ENCODE measurements at places on chromosomes 5 and 9.

- no peak for DNase-seq
These were observed 61.2 kb upstream of the MAP1B start for GRCh38 chr5:72046106-72046505.

DNA sequence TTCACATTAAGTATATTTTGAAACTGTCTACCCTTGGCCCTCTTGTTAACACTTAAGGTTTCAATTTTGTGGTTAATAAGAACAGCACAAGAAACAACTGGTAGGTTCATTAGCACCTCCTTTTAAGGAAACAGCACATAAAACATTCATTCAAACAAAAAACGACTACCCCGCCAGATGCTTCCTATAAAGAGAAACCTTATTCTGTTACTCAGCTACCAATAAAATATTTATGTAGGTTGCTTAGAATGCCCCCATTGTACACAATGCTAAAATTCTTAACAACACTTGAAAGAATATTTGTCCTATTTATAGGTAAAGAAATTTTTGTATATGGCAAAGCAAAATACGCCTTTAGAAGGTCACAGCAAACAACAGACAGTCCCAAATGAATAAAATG is 23.2 kb downstream of the CDK5RAP2 start:
- no peak for DNase-seq

- DNase-seq, result no peak
These were observed 5.6 kb upstream of the BNIP1 start for GRCh38 chr5:173138707-173139106.

DNA sequence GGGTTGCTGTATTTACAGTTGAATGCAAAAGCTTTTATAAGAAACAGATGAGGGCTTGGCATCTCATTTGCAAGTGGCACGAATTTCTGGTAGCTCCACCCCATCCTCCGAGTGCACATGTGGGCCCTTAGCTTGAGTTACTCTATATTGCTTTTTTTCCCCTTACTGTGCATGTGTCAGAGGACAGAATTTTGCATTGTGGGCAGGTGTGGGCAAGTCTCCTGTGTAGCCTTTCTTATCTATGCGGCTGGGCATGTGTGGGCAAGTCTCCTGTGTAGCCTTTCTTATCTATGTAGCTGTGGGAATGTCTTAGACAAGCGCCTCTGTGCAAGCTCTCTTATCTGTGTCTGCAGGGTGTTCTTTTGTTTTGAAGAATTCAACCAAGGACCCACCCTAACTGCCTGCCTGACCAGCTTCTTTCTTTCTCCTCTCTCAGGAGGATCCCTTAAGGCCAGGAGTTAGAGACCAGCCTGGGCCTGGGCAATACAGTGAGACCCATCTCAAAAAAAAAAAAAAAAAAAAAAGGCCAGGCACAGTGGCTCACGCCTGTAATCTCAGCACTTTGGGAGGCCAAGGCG is 34.1 kb upstream of the SIL1 start:
- DNase-seq, result no peak

DNA sequence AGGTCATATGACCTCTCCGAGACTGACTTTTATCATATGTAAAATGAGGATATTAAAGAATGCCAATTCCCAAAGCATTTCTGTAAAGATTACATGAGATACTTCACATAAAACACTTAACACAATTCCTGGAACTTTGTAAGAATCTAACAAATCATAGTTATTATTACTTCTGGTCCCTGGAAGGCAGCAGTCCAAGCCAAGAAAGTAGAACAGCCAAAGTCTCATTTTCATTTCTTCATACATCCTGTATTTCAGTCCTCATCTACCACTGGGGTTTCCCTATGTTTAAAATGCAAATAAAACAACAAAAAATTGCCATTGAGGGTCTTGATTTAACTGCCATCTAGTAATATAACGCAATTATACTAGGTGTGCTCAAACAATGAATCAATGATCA is 179.5 kb downstream of the MARCHF11 start:
- no peak for DNase-seq

- DNase-seq, result peak; percentile 37
These were observed 178.4 kb downstream of the PAX5 start for GRCh38 chr9:36855448-36856315.

DNA sequence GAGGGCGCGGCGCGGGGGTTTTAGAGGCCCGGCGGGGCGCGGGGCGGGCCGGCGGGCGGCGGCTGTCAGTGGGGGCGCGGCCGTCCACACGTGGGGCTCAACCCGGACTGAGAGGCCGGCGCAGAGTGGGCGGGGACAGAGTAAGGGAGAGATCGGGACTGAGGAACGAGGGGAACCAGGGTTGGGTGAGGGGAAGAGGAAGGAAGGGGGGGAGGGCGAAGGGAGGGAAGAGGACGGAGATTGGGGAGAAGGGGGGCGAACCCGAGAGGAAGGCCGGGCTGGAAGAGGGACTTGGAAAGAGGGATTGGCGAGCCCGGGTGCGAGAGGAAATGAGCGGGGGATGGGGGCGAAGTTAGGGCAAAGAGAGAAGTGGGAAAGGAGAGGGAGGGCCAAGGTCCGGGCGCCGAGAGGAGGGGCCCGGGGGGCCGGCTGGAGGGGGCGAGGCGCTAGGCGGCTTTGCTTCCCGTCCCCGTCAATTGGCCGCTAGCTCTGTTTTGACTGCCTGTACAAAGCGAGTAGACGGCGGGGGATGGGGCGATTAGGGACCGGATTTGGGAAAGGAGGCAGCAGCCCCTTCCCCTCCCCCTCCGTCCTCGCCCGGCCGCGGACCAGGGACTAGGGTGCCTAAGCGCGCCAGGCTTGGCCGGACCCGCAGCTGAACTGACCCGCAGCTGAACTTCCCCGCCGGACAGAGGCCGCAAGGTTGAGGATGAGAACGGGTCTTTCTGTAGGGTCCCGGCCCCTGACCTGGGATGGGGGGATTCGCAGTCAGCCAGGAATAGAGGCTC is 399 bp upstream of the FBN2 start:
- DNase-seq, result peak; percentile 8

DNA sequence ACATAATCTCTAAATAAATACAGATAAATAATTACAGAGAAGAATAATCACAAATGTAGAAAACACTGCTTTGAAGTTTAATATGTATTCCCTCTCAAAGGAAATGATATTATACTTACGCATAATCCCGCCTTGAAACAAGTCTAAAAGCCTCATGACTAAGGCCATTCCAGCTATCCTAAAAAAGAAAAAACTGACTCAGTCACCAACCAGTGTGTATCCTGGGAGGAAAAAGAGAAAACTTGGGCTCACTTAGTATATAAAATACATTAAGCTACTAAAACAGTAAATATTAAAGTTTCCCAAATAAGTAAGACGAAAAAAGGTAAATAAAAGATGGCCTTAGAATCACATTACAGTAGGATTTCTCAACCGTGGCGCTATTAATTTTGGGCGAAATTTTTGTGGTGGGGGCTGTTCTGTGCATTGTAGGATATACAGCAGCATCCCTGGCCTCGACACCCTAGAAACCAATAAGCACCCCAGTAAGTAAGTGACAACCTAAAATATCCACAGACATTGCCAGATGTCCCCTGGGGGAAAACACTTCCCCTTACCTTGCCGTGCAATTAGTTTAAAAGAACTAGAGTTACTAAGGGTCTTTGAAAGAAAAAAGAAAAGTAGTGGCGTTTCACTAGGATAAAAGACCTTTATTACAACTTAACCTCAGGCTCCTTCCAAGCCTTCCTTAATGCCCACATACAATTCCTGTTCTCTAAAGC is 1.1 kb downstream of the HSPA9 start:
- no peak for DNase-seq

DNA sequence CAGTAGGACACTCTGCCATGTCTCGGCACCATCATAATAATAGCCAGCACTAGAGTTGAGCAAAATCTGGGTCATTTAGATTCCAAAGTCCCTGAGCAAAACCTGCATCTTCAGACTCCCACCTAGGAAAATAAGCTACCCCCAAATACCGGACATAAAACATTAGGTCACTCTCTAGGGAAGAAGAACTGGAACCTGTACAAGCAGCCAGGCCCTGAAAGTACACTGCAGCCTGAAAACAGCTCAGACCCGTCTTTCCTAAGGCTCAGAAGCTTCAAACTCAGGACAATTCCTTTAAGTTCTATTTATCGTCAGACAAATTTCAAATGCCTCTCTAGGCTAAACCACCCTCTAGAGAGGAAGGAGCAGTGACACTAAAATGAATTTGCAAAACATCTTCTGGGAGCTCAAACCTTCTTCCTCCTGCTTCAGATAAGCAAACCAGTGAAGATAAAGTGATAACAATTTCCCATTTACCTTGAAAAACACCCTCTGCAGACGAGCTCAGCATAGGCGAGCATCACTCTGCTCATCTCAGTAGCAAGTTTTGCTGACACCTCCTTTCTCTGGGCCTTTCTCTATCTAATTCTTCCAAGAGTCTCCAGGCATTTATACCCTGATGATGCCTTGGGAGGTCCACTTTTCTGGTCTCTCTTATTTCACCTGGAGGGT is 34.0 kb downstream of the ADAM19 start:
- DNase-seq, result no peak

DNA sequence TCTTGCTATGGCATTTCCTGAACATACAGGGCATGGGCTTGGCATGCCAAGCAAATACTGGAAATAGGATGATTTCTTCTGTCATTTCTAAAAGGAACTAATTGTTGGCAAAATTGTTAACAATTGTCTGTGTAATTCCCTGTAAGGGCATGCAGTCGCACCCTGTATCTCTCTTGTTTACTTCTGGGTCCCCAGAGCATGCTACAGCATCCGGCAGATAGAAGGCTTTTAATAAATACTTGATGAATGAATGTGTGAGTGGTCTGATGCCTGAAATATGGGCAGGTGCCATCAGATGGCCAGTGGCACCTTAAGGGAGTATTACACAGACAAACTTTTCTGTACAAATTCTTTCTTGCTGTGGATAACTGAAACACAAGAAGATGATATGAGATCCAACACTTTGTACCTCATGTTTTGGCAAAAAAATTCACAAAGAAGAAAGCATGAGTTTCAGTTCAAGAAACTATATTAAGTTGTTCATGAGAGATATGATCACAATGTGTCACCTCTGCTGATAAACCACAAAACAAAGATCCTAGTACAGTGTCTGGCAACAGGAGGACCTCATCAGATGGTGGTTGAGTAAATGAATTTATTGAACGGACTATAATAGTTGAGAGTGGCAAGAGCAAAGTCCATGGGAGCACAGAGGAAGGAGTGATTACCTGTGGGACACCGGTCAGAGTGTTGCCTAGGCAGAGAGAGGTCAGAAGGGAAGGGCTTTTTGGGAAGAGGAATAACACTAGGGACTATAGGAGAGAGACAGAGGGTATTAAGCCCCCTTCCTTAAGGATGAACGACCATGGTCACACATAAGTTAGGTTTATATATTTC is 194.2 kb downstream of the ATP10B start:
- DNase-seq, result no peak

- no peak for DNase-seq
These were observed 64.5 kb downstream of the LNPEP start for GRCh38 chr5:97000391-97000790.

- no peak for DNase-seq
These were observed 5.0 kb downstream of the GBA2 start for GRCh38 chr9:35743880-35744518.

DNA sequence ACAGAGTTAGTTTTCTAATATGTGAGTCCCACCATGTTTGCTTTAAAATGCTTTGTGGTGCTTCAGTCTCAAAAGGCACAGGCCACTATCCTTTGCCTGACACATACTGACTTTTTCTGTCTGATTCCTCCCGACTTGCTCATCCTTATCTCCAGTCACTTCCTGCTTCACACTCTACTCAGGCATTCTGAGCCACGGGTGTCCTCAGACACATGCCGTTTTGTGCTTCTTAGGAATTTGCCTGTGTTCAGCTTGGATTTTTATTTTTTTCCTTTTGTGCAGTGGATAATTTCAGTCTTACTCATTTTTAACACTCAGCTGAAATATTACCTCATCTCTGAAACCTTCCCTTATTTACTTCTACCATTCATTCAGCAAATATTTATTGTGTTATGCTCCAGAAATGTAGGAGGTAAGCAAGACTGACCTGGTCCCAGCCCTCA is 54.1 kb downstream of the MAN2A1 start:
- DNase-seq, result no peak

- no peak for DNase-seq
These were observed 237.5 kb downstream of the CD180 start for GRCh38 chr5:66958980-66959641.

GRCh38 chr9:87324613-87325194 is 173.0 kb upstream of the DAPK1 start:
- DNase-seq, result no peak

DNA sequence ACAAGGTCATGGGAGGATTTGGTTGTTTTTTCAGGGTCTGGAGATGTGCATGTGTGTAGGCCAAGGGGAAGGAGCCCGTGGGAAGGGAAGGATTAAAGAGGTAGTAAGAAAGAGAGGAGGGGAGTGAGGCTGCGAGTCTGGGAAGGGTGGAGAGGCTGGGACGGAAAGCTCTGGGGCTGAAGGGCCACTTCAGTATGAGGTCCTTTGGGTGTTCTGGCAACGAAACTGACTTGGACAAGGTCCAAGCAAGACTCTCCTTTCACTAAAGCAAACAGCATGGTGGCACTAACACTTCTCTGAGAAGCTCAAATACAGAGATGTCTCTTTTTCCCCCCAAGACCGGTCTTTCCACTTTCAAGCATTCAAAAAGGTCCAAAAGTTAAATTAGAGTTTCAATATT is 394.5 kb downstream of the ARHGEF28 start:
- no peak for DNase-seq

- DNase-seq, result no peak
These were observed 351.0 kb downstream of the PRELID2 start for GRCh38 chr5:145484158-145484557.

DNA sequence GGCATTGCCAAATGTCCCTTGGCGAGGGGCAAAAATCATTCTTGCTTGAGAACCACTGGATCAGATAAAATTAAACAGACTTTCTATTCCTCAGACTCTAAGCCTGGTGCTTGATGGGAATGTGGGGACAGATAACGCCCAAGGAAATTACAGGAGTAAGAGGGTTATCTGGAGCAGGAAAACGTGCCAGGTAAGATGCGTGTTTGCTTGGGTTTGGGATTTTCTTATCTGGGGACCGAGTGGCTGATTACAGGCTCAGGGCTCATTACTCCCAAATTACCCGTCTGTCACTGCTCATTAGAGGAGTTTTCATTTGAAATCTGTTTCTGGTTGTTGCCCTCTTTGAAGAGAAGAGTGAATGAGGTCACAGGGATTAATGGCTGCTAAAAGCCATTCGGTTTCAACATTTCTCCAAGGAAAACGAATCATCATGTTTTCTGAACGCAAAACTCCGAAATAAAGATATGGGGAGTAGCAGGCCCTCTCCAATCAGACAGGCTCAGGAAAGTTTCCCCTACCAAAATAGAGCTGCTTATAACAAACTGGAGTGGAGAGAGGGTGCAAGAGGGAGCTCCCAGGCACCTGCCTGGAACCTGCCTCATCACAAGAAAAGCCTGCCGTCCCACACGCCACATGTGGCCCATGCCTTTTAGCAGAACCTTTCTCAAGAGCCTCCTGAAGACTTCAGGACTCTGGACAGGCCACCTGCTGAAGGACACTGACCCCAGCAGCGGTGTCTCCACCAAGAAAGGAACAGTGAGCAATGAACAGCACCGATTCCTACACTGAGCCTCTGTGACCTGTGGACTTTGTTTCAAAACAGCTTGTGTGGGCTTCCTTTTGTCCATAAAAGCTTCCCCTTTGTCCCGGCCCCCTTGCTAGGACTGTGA is 136.4 kb downstream of the ICE1 start:
- DNase-seq, result peak; percentile 52

All from BE2C (cell line).